ENCODE measurements at places on chromosomes 5 and 9.

DNA sequence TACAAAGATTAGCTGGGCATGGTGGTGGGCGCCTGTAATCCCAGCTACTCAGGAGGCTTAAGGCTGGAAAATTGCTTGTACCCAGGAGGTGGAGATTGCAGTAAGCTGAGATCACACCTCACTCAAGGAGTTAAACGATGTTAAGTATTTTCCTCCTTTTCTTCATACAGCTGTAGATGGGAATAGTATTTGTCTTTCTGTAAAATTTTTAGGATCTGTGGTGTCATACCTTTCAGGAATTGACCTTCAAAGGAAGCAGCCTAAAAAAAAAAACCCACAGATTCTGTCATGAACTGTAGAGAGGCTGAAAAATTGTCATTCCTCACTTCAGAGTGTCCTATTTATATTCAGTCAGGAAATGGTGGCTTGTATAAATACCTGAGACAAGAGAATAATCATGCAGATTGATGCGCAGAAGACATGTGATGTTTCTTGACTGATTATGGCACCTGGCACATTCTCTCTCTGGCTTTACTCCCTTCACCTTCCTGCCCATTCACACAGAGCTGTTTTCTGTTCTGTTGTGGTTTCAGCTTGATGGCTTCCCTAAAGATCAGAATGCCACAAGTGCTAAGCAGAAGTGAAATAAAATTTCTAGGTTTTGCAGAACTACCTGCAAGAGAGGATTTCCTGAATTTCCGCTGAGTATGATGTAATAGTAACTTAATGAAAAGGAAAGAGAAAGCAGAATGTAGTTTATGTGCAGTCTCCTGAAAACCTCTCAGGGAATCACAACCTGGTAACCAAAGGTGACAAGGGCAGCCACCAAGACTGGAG lies 3.8 kb downstream of the IFNA1 start:
- DNase-seq: no peak

DNA sequence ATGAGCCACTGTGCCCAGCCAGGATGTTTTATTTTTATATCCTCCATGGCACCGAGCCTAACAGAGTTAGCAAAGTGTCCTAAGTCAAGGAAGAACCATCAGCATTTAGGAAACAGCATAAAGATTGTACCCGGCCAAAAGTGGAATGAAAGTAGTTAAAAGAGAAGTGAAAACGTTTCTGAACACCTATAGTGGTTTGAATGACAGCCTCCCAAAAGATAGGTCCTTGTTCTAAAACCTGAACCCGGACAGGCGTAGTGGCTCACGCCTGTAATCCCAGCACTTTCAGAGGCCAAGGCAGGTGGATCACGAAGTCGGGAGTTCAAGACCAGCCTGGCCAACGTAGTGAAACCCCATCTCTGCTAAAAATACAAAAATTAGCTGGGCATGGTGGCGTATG lies 37.4 kb downstream of the ZFAND5 start:
- DNase-seq: no peak

GRCh38 chr5:76366596-76366995 lies 36.5 kb upstream of the IQGAP2 start:
- no peak for DNase-seq

DNA sequence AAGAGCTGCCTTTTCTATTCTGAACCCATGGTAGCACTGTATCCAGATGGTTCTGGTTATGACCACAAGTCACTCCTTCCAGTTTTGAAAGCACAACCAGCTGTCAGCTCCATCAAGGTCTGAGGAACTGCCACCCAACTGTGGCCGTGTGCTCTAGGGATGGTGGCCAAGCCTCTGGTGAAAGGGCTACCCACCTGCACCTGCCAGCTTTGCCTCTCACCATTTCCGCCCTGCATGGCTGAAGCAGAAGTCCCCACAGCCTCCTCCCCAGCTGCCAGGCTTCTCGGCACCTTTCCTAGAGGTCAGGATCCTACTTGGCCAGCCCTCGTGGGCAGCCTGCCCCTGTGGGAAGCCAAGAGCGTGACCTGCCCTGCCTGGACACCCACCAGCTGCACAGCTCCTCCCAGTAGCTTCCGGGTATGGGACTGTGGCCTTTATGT lies 16.8 kb downstream of the SEMA5A start:
- DNase-seq: no peak

- DNase-seq: no peak
These were observed 327.5 kb upstream of the ZNF462 start for GRCh38 chr9:106535439-106535838.

All from activated T-cell treated with anti-CD3 and anti-CD28 coated beads for 48 hours (primary cell).